ENCODE measurements at places on chromosomes 6 and 20.
A peak's percentile ranks its signal among the peaks of the same experiment; 100 is the strongest.

GRCh38 chr20:62773845-62774714, 22.2 kb upstream of the MRGBP start:
- no peak for DNase-seq

DNA sequence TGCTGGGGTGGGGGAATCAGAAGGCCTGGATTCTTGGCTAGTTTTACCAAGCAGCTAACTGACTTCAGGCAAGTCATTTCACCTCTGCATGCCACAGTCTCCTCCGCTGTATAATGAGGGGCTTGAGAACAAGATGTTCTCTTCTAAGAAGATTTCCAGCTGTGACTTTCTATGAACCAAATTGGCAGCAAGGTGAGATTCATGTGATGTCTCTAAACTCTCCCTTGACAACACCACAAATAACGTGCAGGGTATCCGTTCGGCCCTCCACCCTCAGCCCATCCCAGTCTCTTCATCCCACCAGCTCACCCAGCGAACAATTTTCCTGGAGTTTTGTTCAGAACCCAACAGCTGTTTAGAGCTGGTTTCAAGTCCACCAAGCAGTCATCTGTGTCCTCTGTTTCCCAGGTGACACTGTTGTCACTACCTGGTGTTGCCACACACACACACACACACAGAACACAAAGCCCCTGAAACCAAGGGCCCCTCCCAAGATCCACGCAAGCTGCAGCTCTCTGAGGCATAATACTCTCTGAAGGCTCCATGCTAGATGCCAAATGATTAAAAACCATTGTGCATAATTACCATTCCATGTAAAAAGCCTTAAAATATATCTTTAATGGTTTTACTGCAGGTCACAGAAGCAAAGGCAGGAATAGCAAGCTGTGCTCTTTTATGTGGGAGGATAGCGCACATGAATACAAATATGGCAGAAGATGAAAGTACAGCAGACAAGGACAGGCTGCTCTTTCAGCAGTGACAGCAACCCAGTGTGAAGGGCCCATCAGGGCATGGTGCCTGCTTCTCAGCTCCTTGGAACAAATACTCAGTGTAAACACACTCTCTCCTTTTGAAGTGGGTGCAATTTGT, 48.2 kb downstream of the ARHGAP18 start:
- no peak for DNase-seq

- peak; percentile 65 for DNase-seq
Measured at GRCh38 chr6:72374857-72375256, 247.0 kb upstream of the KCNQ5 start.

DNA sequence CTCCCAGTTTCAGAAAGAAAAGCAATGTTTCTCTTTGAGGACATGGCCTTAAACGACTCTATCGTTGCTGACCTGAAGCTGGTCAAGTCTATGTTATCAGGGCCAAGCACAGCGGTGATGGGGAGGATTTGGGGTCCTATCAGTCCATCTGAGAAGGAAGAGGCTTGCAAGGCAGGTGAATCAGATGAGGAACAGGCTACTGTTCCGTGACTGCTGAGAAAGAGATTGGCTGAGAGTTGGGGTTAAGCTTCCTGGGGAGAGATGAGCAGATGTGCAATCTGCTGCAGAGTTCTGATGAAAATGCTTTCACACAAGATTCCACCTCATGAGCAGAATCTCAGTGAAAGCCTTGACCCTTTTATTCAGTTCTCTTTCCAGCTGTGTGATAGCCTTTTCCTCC, 168.3 kb upstream of the STMND1 start:
- DNase-seq: no peak

DNA sequence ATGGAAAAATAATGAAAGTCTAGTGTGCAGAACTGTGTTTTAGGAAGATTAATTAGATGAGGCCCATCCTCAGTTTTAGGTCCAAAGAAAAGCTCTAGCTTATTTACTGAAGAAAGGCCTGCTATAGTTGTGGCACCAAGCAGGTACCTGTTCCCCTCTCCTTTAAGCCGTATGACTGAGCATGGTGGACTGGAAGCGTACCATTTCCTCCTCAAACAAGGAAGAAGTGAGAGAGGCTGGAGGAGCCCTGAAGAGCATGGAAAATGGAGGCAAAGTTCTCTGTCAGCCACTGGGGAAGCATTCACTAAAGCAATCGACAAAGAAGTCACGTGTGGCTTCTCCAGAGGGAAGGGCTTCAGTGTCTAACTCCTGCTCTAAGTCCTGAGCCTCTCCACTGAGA, 100.2 kb downstream of the MAN1A1 start:
- DNase-seq: no peak

DNA sequence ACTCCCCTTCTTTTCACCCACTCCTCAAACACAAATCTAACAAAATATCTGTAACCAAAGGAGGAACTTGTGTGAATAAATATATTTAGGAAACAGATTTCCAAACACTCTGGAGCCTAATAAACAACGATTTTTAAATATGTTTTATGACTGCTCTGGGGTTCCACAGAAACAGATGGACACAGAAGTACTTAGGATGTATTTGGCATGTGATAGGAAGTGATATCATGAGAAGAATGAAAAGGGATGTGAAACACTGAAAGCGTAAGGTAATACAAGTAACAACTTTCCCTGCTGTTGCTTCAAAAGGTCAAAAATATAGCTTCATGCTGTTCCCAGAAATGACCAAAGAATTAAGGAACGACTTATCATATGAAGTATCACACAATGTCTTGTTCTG, 26.1 kb upstream of the ENPP1 start:
- DNase-seq: no peak

- no peak for DNase-seq
Measured at GRCh38 chr20:16608277-16608650, 35.0 kb upstream of the KIF16B start.

DNA sequence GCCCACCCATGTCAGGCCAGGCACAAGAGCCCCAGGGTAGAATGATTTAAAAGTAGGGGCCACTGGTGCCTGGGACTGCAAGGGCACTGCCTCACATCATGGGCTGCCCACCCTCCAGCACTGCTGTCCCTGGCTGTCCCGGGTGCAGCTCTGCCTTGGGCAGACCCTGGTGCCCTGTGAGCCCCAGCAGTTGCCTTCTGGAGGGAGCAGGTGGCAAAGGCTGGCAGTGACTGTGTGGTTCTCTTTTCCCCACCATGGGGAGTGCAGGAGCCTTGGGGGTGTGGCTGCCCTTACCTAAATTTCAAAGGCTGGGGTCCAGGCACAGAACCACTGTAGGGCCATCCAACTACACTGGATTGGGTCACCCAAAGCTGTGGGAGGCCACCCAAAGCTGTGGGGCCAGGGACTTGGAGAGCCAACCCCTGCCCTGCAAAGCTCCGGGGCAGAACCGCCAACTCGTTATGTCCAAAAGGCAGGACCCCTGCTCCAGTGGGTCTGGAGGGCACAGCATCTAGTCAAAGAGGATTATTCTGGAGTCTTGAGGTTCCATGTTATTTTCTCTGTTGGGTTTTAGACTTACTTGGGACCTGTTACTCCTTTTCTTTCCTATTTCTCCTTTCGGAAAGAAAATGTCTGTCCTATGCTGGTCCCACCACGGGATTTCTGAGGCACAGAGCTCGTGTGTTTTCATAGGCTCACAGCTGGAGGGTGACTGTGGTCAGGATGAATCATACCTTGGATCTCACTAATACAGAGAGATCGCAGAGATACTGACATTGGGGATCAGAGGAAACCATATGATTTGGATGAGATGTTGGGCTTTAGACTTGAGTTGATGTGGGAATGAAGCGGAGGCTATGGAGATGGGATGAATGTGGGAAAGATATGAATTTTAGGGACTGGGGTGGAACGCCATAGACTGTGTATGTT, 65.3 kb downstream of the RAMACL start:
- no peak for DNase-seq

DNA sequence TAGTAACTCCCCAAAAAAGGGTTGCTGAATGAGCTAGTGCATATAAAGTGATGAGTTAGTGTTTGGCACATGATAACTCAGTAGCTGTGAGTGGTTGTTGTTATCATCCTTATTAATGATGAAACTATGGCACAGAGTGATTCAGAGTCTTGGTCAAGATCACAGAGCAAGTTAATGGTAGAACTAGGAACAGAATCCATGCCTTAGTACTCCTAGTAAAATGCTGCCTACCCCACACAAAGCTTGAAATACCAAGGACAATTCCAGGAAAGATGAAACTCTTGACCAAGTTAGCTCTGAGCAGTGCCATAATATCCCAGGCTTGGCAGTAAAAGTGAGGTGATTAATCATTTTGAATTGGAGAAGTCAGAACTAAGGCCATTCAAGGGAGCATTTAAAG, 109.1 kb upstream of the ENPP5 start:
- no peak for DNase-seq

- no peak for DNase-seq
Measured at GRCh38 chr20:53597030-53597482, 3.4 kb upstream of the ZNF217 start.

- no peak for DNase-seq
Measured at GRCh38 chr6:144809120-144809519, 524.0 kb downstream of the UTRN start.

DNA sequence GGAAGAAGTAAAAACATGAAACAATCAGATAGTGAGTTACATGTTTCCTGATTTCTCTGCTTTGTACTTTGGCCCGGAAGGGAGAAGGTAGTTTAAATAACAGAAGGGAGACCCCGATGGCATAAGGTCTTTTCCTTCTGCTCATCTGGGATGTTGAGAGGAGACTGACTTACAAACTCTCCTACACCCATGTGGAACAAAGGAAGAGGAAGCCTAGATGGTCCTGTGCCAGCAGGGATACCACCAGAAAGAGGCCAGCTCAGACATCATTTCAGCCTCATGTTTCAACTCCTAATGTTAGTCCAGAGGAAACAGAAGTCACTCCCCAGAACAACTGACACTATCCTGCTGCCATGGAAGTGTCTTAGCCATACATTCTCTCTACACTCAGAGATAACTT, 250.7 kb upstream of the NOX3 start:
- DNase-seq: no peak

- DNase-seq: no peak
Measured at GRCh38 chr20:44959638-44960102, 527 bp downstream of the TOMM34 start.

DNA sequence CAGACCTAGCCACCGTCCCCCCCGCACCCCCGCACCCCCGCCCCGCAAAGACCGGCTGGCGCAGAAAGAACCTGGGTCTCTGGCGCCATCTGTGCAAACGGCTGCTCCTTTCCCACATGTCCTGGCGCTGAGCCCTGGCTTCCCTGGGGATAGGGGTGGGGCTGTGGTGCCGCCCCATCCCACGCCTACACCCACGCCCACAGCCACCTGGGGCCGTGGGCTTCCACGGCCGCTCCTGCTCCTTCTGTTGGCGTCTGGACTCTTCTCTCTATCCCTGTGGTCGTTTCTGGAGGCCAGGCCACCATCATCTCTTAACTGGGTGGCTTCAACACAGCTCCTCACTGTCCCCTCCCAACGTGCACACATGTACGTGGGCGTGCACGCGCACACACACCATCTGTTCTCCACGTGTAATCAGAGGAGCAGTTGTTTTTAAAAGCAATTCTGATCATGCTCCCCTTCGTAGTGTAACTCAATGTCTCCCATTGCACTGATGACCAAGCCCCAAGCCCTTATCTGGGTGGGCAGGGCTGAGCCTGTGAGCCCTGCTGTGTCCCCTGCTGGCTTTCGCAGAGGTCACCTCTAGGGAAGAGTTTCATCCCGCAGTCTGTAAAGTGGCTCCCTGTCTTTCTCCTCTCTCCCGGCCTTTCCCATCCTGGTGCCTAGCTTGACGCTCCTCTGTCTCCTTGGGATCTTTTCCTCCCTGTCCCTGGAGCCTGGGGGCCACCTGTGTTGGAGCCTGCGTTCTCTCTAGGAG, 31.9 kb upstream of the FAM83D start:
- no peak for DNase-seq

DNA sequence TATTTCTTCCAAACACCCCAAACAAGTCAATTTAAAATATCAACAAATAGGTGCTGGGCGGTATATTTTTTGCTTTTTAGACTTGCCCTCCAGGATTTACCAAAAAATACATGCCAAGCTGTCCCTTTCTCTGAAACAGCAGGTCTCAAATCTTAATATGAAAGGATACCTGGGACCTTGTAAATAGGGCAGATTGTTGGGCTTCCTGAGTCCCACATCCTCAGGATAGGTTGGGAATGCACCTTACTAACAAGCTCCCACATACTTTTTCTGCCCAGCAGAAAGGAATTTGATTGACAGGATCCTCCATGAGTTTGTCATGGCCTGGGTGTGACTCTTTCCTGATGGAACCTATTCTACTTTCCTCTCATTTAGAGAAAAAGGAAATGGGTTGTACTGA, 4.9 kb upstream of the SLC24A3 start:
- DNase-seq: no peak

DNA sequence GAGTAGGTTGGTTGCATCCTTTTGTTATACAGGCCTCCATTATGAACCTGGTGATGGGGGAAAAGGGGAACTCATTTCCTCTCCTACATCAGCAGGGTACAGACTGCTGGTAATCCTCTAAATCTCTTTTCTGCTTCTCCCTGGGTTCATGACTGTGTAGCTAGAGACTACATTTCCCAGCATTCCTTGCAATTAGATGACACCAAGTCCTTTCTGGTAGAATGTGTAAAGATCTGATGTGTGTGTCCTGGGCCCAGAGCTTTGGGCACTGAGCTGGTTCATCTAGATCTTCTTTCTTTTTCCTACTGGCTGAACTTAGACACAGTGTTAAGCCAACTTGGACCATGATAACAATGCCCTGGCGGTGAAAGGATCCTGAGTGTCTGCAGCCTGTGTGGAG, 104.7 kb upstream of the IFNGR1 start:
- no peak for DNase-seq

DNA sequence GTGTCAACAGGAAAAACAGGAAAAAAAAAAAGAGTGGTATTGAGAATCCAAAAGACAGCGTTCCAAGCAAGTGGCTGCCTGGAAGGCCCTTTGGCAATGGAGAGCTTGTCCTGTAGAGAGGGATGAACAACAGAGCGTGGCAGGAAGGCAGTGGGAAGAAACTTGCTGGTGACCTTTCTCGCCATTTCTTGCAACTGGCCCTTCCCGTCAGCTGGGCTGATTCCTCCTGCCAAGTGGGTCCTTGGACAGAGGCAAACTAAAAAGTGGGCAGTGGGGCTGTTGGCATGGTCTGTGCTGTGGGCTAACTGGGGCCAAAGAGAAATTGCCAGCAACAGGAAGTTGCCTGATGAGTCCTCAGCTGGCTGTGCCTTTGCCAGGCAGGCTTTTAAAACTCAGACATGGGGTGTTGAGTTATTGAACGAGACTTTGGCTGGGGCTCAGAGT, 43.9 kb upstream of the CLDN20 start:
- no peak for DNase-seq

- DNase-seq: no peak
Measured at GRCh38 chr6:163573503-163574179, 159.1 kb downstream of the QKI start.

DNA sequence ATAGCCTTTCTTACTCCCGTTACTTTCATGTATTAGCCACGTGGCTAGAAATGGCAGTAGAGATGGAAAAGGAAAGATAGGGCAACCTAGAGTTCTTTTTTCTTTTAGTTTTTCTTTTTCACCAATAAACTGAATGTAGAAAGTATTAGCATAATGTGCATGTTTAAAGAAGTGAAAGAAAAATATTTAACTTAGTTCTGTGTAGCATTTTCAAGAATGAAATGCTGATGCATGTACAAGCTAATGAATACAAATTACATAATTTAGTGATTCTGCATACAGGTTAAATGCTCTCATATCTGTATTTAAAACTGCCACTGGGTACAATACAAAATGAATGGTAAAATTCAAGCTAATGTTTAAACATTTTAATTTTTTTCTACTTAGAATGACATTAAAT, 22.6 kb upstream of the IL20RA start:
- no peak for DNase-seq

- no peak for DNase-seq
Measured at GRCh38 chr20:49635166-49635565, 67.2 kb upstream of the PTGIS start.

- DNase-seq: no peak
Measured at GRCh38 chr20:9053108-9053507, 15.8 kb upstream of the PLCB4 start.
